AG04449 (cell line): ENCODE measurements at places on chromosomes 5 and 9.
A peak's percentile ranks its signal among the peaks of the same experiment; 100 is the strongest.

- no peak for DNase-seq
Measured at GRCh38 chr5:36150676-36151433, 832 bp downstream of the LMBRD2 start.

- peak; percentile 67 for DNase-seq
Measured at GRCh38 chr9:113454914-113455761, 8.4 kb upstream of the RGS3 start.

GRCh38 chr9:122216798-122217418, 11.8 kb downstream of the LHX6 start:
- DNase-seq, result no peak

DNA sequence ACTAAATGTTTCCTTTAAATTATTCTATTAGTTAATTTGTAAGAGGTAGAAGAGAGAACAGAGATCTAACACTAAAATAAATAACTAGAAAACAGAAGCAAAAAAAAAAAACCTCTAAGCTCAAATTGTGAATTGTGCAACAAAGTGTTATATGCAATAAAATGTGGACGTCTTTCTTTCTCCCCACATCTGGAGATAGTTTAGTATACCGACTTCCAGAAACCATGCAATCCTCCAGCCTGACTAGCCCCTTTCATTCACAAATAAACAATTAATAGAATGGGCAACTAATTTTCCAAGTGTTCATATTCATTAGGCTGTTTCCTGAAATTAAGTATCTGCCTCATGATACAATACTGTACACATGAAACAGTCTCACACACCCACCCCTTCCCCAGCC, 258.5 kb downstream of the BNC2 start:
- DNase-seq, result no peak

GRCh38 chr5:34930462-34930844, 1.1 kb downstream of the DNAJC21 start:
- no peak for DNase-seq

DNA sequence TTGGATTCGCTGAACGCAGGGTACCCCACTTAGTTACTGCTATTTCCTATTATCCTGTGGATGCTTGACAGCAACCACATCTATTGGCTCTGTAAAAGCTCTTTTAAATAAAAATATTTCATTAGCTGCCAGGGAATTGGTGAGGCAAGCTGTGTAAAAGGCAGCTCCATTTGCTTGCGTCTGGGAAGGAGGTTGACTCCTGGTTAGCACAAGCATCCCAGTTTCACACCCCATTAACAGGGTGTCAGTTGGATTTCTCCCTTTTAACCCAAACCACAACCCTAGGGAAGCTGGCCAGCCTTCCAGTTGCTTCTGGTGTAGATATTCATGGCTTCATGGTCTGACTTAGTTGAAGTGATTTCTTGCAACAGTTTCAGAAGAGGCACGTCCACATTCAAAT, 151.0 kb downstream of the GPBP1 start:
- DNase-seq, result no peak

GRCh38 chr5:154577416-154577815, 99.4 kb upstream of the HAND1 start:
- no peak for DNase-seq

DNA sequence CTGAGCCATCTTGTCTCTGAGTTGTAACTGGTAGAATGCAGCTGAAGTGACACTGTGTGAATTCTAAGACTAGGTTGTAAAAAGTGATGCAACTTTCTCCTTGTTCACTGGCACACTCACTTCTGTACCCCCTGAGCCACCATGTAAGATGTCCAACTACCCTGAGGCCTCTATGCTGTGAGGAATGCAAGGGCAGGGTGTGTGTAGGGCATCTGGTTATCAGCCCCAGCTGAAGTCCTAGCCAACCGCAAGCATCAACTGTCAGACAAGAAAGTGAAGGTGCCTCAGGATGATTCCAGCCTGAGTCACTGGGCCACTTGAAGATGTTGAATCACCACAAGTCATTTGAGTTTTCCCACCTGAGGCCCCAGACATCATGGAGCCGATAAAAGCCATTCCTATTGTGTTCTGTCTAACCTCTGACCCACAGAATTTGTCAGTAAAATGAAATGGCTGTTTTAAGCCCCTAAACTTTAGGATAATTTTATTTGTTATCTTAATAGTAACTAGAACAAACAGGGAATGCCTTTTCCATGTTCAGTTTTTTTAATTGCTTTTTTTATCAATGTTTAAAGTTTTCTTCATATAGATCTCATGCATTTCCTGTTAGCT, 18.7 kb upstream of the RHOBTB3 start:
- no peak for DNase-seq

GRCh38 chr5:15393146-15393545, 106.8 kb upstream of the FBXL7 start:
- DNase-seq, result no peak

DNA sequence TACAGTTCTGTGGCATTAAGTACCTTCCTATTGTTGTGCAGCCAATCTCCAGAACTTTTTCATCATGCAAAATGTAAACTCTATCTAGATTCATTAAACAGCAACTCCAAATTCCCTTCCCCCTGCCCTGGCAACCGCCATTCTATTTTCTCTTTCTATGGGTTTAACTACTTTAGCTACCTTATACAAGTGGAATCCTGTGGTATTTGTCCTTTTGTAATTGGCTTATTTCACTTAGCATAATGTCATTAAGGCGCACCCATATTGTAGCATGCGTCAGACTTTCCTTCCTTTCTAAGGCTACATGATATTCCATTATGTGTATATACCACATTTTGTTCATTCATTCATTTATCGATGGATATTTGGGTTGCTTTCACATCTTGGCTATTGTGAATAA, 142.4 kb downstream of the CAAP1 start:
- DNase-seq, result no peak

GRCh38 chr9:94792511-94792910, 66.0 kb downstream of the AOPEP start:
- no peak for DNase-seq

- DNase-seq, result no peak
Measured at GRCh38 chr5:132754947-132755346, 7.7 kb downstream of the CCNI2 start.

DNA sequence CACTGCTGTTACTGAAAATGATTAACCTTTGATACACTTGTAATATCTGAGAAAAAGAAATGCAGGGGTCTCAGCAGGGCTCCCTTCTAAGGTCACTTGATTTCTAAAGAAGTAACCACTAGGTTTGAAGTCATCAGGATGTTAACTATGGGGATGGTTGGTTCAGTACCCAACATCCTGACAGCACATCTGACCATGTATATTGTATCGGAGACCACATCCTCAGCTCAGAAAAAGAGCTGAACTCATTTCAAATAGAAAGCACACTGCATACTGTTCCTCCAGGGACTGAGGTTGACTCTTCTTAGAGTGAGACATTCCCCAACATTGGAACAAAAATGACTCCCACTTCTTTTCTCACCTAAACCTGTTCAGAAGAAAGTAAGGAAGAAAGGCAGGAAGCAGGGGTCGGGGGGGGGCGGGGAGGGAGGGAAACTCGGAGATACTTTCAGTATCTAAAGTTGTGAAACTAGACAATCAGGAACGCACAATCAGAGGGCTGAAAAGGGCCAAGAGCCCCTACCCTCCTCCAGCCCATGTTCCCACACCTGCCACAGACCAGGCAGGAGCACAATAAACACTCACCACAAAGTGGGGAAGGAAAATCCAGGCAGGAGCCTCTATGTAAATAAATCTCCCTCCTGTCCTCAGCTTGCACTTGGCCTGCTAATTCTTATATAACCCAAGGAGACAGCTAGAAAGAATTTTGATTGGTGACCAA, 730 bp upstream of the GZMA start:
- DNase-seq, result no peak

DNA sequence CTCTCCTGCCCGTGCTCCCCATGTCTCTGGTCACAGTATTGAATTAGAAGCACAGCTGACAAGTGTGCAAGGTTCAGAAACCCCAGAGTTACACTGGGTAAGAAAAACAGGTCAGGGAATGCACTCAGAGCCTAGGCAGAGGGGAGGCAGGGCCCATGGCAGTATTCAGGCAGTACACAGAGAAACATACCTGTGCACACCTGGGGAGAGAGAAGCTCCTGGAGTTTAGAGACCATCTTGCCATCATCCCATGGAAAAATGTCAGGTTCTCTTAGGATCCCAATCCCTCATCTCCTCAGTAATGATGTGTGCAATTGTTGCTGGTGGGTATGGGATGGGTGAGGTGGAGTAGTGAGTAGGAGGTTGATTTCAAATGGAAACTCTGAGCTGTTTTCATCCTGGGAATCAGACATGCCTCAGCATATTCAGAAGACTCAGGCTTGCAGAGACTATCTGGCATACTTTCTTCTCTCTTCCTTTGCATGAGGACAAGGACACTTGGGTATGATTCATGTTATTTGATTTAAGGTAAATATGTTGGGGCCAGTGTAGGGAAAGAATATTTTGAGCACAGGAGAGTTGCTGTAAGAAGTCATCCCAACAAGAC, 228.5 kb downstream of the ESM1 start:
- no peak for DNase-seq

GRCh38 chr9:83405759-83406158, 132.4 kb downstream of the FRMD3 start:
- DNase-seq, result no peak

DNA sequence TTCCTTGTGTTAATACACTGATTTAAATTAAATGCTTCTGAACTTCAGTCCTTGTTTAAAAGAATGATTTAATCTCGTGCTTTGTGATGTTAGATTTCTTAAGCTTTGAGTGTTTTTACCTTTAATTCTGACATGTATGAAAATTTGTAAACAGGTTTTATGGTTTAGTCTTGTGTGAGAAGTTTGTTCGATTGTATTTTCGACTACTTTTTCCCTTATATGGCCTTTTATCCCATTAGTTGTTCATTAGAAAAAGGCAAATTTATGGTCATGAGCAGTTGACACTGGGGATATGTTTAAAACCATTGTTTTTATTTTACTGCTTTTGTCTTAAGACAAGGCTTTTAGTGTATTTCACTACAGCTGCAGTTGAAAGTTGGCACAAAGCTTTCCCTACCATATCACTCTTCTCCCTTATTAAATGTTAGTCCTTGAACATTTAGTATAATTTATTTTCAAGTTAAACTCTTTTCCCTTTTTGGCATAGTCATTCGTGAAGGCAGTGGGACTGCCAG, 3.3 kb downstream of the UBE2R2 start:
- DNase-seq, result no peak

DNA sequence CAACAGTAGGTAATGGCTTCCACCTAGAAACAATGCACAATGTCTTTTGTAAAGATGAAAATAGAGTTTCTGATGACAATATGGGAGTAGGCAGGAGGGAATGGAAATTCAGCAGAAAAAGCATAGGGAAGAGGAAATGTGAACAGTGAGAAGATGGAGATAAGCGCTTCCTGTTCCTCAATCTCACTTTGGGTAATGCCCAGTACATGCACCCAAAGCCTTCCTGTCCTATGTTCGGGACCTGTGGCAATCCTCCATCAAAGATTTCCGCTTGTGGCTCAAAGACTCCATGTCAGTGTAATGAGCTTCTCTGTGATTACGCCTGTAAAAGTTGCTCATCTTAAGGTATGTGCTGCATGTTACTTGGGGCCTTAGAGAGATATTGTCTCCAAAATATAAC, 2.7 kb downstream of the UGT3A1 start:
- DNase-seq, result no peak

DNA sequence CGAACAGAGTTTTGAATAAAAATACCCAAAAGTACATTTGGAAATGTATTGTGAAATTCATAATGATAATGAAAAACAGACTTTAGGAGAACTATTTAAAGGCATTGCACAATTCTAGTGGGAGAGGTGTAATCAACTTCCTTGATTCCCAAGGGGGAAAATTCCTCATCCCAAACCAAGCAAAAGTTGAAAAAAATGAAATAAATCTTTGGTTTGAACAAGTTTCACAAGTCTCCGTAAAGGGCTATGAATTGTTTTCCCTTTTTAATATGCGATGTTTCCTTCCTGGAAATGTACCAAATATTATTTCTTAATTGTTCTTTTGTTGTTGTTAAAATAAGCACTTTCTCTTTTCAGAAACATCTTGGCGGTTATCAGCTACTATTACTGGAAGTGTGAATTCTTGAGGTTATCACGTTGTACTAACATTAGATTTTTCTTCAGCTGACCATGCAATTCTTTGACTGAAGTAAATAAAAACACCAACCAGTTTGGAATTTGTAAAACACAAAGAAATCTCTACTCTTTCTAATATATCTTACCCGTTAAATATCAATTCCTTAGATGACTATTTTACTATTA, 59.3 kb downstream of the SVEP1 start:
- DNase-seq, result no peak

DNA sequence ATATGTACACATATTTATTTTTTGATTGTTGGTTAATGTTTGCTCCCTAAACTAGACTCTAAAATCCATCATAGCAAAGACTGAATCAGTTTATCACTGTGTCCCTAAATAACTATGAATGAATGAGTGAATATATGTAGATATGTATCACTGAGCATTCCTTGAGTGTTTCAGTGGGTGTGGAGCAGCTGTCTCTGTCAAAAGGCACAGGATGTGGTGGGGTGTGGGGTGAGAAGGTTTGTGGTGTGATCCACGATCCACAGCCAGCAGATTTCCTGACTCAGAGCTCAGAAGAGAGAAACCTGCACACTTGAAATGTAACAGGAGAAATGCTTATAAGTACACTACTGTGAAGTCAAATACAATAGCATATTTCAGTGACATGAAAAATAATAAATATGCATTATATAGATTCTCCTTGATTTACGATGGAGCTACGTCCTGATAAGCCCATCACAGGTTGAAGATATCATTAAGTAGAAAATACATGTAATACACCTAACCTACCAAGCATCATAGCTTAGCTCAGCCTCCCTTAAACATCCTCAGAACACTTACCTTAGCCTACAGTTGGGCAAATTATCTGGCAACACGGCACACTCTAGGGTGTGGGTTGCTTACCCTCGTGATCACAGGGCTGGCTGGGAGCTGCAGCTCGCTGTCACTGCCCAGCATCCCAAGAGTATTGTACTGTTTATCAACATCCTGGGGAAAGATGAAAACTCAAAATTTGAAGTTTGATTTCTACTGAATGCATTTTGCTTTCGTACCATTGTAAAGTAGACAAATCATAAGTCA, 287.0 kb downstream of the GAS1 start:
- DNase-seq, result peak; percentile 79

DNA sequence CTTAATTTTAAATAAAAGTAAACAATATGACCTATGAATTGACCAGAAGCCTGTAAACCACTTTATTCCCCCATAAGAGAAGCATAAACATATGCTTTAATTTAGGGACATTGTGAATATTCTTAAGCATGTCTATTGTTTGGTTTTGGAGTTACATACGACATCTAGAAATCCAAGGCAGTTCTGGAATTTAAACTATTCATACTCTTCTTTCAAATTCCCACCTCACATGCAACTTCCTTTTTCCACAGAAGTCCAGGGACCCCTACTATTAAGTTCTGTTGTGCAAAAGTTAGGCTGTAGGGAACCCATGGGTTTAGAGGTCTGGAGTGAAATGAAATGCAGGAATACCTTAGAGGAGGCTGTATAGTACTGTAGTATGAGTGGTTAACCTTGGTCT, 2.1 kb downstream of the RIC1 start:
- no peak for DNase-seq

DNA sequence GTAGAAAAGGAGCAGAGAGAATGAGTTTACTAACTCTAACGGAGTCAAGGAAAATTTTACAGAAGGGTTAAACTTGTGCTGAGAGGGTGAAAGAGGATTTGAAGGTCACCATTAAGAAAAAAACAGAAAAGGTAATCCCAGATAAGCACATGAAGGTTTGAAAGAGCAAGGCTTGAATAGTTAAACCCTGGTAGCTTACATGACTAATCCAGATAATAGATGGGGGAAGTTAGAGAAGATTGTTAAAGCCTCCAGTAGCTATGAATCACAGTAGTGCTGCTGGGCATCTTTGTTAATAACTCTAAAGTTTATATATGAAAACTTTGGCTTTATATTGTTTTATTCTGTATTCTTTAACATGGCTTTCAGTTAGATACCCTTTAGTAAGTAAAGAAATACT, 354.5 kb upstream of the FTMT start:
- no peak for DNase-seq
